ENCODE measurements at places on chromosomes 4 and X.

DNA sequence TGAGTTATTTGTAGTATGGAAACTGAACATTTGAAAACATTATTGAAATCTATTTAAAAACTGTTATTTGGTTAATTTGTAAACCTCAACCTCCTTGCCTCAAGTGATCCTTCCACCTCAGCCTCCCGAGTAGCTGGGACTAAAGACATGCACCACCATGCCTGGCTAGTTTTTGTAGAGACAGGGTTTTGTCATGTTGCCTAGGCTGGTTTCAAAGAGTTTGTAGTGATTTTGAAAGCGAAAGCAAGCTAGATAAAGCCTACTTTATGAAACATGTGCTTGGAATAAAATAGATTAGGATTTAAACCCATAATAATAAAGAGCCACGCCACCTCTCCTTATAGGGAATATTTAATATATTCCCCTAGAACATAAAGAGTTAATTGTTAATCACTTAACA lies 23.5 kb downstream of the ARSJ start:
- no peak for DNase-seq

DNA sequence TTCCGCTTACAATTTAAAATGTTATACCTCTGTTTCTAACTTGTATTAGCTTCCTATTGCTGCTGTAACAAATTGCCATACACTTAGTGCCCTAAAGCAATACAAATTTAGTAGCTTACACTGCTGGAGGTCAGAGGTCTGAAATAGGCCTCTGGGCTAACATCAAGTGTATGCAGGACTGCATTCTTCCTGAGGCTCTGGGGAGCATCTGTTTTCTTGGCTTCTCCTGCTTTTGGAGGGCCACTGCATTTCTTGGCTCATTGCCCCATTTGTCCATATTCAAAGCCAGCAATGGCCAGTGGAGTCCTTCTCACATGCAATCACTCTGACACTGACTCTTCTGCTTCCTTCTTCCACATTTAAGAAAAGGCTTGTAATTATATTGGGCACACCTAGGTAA lies 639.8 kb upstream of the INTU start:
- no peak for DNase-seq

GRCh38 chr4:47493238-47494123 lies 8.4 kb downstream of the ATP10D start:
- DNase-seq: no peak

DNA sequence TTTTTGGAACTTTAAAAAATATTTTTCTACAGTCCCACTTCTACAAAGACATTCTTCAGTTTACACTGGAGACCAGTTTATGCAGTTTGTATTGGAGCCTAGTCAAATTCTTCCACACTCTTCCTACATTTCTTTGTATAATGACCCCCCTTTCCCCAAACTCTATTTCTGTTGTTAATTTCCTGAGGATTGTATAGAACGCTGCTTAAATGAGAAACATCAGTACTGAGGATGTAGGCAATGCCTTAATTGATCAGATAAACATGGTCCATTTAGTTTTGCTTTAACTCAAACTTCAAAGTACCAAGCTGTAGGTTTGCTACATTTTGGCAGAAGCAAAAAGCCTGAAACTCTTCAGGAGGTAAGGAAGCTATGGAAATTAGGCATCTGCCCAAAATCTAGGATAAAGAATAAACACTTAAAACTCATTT lies 155.5 kb downstream of the SLC7A11 start:
- no peak for DNase-seq

- no peak for DNase-seq
These were observed 160.1 kb upstream of the FSTL5 start for GRCh38 chr4:162323919-162324318.

DNA sequence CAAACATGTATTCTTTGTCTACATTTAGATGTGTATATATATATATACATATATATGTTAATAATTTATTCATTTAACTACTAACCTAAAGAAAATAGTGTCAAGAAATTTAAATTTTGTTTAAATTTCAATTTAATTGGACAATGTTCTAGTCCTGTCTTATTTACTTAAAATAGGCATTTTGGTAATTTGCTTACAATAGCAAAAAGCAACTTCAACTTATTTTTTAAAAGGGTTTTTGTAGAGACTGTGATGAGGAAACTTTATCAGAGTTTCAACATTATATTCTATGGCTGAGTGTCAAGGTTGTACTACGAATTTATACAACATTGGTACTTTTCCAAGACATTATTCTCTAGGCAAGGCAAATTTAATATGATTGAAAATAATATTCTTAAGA lies 212.0 kb upstream of the ARSJ start:
- DNase-seq: no peak

- DNase-seq: peak; percentile 87
These were observed 21.7 kb upstream of the CD38 start for GRCh38 chr4:15756361-15756861.

DNA sequence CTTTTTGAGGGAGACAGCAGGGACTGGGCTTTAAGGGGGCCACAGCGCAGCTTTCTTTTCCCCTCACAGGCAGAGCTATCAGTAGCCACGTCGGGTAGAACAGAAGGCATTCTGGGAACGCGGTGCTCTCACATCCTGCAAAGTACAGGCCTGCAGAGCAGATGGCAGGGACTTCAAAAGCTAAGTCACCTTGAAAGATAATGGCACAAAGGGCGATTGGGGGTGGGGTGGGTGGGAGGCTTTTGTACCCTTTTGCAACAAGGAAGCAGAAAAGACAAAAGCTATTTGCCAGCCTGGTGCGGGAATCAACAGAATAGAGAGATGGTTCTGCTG lies 93.9 kb downstream of the PHKA2 start:
- no peak for DNase-seq
